ENCODE measurements at places on chromosomes 3 and 15.

GRCh38 chr3:30733209-30733608, 126.8 kb downstream of the TGFBR2 start:
- no peak for DNase-seq

DNA sequence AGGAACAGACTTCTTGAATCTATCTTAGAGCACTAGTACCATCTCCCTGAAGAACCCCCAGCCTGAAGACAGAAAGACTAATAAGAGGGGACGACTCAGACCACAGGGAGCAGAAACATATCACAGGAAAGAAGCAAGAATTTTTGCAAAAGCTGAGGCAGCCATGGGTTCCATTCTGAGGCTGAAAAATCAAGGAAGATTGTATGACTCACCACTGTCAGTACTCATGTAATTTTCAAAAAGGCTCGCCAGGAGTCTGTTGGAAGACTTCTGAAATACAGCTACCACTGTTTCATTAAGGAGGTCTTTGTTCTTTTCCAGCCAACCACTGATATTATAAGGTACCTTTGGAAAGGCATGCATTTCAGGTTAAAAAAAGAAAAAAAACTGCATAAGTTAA, 47.5 kb downstream of the MYH15 start:
- no peak for DNase-seq

DNA sequence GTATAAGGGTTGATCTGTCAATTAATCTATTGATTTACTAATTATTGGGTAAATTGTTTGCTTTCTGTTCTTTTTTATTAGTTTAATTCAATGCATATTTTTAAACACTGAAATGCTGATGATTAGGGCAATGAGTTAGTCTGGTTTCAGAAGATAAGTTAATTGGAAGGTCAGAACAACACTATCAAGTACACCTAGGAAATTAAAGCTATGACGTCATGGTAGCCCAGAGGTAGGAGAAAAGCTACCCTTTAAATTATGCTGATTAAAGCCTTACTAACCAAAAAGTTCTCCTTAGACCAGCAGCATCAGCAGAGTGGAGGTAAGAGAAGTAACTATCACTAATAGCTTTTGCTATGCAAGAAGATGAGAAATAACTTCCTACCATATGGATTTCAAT, 770.4 kb upstream of the ARPP21 start:
- no peak for DNase-seq

GRCh38 chr3:175512700-175513099, 653.6 kb downstream of the NAALADL2 start:
- no peak for DNase-seq

DNA sequence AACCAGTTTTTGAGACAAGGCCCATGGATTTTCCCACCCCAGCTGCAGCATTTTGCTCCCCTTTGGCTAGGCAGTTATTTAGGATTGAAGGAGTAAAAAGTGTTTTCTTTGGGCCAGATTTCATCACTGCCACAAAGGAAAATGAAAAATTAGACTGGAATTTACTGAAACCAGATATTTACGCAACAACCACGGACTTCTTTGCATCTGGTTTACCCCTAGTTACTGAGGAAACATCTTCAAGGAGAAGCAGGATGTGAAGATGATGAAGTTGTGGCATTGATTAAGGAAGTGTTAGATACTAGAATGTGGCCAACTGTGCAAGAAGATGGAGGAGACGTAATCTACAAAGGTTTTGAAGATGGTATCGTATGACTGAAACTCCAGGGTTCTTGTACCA, 165.2 kb upstream of the MYRIP start:
- no peak for DNase-seq

DNA sequence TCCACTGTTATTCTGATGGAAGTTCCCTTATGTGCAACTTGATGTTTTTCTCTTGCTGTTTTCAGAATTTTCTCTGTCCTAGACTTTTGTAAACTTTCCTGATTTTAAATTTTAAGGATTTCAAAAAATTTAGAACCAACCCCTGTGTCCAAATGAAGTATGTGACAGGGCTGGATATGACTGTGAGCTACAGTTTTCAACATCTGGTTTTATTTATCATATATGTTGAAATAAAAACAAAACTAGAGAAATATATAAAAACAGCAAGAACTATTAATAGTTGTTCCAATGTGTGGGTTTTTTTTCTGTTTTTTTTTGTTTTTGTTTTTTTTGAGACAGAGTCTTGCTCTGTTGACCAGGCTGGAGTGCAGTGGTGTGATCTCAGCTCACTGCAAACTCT, 47.4 kb upstream of the PSMD6 start:
- DNase-seq = no peak

DNA sequence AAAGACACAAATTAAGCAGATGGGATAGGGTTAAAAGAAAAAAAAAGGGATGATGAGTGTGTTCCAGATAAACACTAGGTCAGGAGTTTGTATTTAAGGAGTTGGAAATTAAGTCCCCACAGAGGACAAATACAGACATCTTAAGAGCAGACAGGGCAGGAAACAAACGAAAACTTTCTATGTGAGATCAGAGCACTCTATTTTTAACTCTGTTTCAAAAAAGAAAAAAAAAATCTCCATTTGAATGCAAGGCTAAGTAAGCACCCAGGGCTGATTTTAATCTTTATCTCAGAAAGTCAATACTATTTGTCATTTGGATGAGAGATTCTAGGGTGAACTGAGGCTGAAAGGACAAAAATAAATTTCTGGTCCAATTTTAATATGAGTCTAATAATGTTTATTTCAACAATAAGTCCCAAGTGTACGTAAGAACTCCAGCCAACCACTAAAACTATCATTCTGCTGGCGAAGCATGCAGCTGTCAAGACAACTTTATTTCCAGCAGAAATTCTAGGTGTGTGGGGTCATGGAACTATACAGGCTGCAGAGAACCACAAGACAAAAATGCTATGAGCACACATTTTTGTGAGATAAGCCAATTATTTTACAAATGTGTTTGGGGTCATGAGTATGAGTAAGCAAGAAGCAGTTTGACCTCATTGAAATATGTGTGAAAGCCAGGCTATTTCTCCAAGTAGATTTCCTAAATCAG, 186.1 kb downstream of the FMN1 start:
- no peak for DNase-seq

DNA sequence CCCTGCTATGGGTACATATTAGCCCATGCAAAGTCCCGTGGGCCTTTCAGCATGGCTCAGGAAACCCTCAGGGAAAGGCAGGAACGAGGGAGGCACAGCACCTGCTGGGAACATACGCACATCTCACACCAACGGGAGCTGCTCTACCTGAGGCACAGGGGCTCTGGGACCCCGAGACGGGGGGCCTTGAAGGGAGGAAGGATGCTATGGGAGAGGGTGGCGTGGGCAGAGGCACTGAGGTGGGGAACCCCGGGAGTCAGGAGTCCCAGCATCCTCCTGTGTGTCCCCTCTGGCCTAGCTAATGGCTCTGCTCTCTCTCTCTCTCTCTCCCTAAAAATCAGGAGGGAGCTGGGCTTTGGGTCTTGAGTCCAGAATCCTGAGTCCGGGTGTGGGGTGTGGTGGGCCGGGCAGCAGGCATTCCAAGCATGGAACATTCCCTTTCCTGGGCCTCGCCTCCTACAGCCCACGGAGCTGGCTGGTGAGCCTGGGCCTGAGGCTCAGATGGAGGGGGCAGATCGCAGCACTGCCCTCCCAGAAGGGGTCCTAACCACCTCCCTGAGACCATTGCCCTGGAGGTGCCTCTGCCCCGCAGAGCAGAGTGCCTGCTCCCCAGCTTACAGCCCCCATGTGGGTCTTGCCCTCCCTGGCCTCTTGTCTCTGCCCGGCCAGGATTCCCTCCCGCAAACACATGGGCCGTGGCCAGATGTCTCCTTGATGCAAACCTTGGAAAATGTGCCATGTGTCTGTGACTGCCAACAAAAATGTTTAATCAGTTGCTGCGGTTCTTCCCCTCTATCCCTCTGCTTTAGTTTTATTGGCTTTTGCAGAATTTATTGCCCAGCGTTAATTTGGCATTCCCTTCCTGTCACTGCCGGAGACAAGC, 101.6 kb downstream of the TMEM266 start:
- no peak for DNase-seq

GRCh38 chr3:115245438-115245837, 98.3 kb upstream of the ZBTB20 start:
- DNase-seq = no peak

DNA sequence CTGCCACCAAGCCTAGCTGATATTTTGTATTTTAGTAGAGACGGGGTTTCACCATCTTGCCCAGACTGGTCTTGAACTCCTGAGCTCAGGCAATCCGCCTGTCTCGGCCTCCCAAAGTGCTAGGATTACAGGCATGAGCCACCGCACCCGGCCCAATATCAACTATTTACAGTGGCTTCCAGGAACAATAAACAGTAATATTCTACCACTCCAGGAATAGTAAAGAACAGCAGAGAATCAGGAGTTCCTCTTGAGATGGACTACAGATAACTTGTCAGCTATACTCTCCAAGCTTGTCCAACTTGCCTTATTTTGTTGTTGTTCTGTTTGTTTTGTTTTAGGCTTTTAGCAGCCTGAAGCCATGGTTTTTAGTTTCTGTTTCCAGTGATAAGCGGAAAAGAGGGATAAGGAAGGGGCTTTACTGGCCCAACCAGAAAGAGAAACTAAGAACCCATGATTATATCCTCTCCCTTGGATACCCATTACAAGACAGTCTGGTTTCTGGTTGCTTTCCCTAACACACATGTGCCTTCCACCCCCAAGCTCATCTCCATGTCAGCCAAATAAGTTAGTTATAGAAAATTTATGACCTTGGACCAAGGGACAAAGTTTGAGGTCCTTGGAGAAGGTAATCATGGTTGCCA, 36.7 kb downstream of the ARHGEF3 start:
- DNase-seq = no peak

DNA sequence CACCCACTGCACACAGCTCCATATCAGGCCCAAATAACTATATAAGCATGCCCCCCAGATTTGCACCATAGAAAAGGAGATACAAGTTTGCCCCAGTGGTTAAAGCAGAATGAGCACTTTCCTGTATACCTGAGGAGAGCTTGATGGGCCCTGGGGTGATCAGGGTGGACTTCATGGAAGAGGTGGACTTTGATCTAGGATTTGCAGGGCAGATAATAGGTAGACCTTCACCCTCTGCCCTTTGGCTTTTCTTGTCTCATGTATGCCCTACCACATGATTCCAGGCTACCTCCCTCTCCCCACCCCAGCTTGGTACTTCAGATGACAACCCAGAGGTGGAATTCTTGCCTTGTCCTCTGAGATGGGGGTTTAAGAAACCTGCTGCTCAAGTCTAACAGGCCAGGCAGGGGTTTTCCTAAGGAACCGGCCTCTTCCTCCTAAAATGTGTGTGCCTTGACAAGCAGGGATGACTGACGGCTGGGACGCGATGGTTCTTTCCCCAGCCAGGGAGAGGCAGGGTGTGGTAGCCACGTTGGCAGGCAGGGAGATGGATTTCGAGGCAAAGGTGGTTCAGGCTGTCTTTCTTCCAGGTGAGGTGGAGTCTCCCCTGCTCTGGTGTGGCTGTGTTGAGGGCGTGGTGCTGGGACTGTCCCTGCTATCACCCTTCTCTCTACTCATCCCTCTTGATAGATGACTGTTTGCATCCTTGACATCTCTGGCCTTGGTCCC, 6.6 kb upstream of the RHCG start:
- no peak for DNase-seq

DNA sequence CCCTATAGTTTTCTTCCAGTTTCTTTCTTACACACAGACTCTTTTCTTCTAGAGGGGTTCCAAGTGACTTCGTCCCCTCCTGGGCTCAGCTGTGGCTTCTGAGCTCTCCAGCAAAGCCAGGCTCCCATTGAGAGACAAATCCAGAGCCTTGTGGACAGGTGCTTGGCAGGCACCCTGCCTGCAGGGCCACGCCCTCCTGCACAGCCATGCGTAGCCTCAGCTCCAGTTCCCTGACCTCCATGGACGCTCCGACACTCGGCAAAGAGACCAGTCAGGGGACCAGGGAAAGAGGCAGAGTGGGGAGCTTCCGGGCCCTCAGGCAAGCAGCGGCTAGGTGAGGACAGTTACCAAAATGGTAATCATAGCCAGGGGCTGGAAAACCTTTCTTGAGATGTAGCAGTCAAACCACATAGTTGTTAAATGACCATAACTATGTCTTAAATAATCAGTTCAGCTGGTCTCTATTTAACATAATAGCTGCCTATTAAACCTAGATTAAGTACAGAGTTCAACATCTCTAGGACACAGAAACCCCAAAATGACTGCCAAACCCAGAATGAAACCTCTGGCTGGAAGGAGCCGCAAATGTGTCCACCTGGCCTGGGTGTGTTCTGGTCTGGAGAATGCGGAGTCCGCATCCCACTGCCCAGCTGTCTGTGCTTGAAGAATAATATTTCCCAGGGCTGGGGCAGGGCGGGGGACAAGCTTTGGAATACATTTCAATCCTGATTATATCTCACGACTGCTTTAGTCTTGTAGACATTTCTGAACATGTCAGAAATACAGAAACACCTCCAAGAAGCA, 69.3 kb upstream of the RGMA start:
- DNase-seq = no peak

- DNase-seq = no peak
These were observed 96.0 kb downstream of the VPS8 start for GRCh38 chr3:184907681-184908649.

GRCh38 chr15:86553108-86553507, 473.4 kb downstream of the AGBL1 start:
- no peak for DNase-seq

DNA sequence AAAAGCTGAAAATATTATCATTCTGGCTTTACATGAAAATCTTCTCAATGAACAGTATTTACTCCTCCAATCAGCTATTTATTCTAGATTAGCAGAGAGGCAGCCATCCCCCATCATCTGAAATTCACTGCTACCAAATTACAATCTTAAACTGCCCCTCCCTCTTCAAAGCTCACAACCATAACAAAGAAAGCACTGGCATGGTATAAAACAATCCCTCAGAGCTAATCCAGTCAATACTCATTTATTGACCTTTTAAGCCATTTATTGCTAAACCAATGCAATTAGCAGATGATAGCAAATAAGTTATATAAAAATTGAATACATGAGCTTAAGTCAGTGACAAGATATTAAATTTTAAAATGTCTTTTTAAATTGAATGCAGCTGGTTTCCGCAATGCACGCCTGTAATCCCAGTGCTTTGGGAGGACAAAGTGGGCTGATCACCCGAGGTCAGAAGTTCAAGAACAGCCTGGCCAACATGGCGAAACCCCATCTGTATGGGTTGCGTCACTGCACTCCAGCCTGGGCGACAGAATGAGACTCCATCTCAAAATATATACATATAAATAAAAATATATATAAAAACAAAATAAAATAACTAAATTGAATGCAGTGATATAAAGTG, 12.1 kb downstream of the SLC4A7 start:
- DNase-seq = no peak

GRCh38 chr15:92578096-92578835, 77.3 kb downstream of the FAM174B start:
- DNase-seq = no peak

Data from activated CD4-positive, CD25-positive, alpha-beta regulatory T cell (primary cell).